ENCODE measurements at places on chromosomes 3 and 15.

DNA sequence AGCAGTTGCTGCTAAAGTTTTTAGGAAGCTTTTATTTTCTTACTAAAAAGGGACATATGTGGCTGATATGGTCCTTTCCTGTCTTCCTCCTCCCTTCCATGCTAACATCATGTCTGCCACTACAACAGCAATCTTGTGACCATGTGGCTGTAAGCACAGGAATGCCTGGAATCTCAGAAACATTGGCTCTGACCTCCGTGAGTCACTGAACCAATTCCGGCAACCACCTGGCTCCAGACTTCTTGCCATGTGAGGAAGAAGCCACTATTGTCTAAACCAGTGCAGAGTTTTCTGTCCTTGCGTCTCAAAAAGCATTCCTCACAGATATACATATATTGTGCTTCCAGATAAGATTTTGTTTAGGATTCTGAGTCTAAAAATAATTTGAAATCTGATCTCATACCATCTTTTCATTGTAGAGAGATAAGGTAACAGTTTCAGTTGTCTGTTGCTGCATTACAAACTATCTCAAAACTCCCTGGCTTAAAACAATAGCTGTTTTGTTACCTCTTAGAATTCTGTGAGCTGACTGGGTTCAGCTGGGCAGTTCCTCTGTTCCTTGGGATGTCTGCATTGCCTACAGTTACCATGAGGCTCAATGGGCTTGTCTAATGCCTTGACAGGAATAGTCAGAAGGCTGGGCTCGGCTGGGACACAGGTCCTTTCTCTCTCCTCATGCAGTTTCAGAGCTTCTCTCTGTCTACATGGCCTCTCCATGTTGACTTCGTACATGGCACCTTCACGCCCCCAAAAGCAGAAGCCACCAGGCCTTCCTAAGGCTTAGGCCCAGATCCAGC, 77.3 kb upstream of the MAGI1 start:
- DNase-seq: no peak

GRCh38 chr3:116242825-116243224, 202.5 kb downstream of the LSAMP start:
- no peak for DNase-seq

DNA sequence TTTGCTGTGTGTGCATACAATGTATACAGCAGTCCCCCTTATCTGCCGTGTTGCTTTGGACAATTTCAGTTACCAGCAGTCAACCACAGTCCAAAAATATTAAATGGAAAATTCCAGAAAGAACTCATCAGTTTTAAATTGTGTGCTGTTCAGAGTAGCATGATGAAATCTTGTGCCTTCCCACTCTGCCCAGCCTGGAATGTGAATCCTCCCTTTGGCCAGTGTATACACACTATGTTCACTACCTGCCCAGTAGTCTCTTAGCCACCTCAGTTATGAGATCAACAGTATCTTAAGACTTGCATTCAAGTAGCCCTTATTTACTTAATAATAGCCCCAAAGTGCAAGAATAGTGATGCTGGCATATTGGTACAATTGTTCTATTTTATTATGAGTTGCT, 133.6 kb upstream of the ABHD17C start:
- DNase-seq: no peak

GRCh38 chr15:86572368-86572841, 492.7 kb downstream of the AGBL1 start:
- no peak for DNase-seq

DNA sequence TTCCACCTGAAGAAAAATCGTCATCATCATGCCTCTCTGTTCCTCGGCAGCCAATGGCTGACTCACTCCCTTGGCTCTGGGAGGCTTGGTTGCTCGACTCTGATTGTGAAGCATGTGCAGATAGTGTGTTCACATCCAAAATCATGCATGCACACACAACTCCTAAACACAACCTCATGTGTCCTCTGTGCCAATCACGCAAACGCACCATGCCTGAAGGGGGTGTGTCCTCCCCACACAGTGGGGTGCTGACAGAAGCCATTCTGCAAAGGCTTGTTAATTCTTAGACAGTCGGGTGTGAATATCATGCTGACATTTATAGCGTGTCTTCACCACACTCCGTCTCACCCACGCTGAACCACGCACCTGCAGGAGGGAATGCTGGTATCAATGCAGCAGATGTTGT, 11.4 kb upstream of the CCDC174 start:
- no peak for DNase-seq

- no peak for DNase-seq
Observed at GRCh38 chr3:144549166-144549565, 577.5 kb downstream of the DIPK2A start.

- no peak for DNase-seq
Observed at GRCh38 chr3:46549408-46549904, 16.6 kb downstream of the LRRC2 start.

DNA sequence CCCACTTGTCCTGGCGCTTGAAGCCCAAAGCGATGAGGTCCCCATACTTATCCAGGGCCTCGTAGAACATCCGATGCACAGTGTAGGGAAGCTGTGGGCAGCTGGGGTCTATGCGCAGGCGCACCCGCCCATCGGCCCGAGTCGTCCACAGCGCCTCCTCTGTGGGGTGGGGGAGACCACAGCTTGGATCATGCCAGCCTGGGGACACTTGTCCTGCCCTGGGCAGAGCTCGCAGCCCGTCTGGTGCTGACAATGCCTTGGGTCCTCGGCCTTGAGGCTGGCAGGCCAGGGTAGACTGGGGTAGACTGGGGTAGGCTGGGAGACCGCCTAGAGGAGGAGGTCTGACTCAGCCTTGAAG, 39.8 kb downstream of the ACSBG1 start:
- DNase-seq: no peak

GRCh38 chr3:157132341-157132740, 27.6 kb downstream of the CCNL1 start:
- no peak for DNase-seq

DNA sequence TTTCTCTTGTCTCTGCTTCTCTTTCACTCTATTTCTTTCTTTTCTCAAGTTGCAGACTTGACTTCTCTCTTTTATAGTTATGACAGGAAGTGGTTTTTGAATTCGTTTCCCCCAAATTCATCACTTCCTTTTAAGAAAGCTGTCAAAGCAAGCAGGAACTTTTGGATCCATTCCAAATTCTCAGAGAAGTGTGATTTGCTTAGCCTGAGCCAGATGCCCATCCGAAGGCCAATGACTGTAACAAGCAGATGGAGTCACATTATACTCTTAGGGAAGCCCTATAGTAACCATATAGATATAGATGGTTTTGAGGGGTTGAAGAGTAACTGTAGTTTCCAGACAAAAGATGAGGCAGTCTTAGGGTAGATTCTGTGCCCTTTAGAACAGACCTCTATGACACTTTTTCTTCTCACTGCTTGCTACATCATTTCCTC, 592.0 kb upstream of the KCNMB2 start:
- DNase-seq: no peak

DNA sequence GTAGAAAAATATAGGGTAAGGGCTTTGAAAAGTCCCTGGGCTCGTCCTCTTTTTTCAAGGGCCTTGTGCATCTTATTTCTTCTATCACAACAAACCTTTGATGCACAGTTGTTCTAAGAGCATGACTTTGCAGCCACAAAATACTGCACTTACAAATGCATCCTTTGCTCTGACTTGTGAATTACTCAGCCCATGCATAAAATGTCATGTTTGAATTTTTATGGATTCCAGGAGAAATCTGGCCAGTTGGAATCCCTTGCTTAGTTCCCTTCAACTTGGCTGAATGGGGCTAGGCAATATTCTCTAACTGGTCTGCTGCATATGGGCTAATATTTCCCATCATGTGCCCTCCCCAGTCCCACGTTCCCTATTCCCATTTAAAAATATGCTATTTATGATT, 523.9 kb upstream of the RGMA start:
- DNase-seq: no peak

- no peak for DNase-seq
Observed at GRCh38 chr3:196175722-196176121, 35.5 kb downstream of the ZDHHC19 start.

DNA sequence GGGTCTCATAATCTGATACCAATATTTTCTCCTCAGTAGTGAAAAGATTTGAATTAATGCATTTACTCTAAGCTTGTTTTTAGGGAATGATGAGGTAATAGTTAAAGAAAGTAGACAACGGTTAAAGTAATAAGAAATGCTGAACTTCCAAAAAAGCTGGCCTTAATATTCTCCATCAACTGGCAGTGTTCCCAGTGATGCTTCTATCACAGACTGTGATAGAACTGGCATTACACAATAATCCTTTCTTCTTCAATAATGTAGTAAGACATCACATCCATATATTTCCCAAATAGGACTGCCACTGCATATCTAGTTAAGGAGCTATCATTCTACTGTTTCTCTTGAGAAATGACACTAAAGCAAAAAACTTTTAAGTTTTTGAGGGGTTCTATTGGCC, 188.7 kb downstream of the IL5RA start:
- DNase-seq: no peak

DNA sequence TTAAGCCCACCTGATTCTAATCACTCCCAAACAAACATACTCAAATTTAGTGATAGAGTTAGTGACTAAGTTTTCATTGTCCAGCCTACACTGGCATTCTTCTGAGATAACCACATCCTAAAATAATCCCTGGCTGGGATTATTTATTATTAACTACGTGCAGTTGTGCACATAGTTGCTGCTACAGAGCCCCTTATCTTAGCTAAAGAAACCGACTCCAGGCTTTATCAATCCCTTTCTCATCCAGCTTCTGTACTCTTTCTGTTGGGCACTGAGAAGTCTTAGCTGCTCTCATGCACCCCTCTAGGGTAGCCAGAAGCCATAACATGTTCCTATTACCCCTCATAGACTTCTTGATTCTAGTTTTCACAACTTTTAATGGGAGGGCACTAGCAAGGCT, 208.7 kb downstream of the MBNL1 start:
- no peak for DNase-seq

GRCh38 chr3:27171113-27171512, 198.1 kb downstream of the NEK10 start:
- DNase-seq: no peak

DNA sequence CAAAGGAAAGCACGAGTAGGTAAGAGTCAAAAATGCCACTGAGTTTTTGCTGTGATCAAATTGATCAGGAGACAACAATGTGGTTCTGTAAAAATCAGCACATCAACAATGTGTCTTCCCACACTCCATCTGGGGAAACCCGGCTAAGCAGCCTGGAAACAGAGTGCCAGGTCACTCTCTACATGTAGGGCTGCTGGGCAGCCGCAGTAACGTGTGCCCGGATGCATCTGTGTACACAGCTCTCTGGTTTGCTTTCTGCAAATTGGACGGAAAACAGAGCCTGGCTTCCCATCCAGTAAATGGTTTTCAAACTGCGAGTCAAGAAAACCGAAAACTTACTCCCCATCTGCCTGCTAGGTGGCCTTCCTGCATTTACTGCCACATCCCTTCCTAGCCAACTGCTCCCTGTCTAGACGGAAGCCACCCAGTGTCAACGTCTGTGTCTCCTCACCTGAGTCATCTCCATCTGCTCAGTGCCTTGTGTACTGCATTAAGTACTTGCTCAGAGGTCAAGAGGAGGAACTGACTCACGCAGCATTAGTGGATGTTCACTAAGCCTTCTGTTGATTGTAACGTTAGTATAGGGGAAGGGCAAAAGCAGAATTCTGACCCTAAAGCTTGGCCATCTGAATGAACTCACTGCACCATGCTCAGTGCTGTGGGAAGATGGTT, 124.1 kb downstream of the TJP1 start:
- no peak for DNase-seq

GRCh38 chr15:64583519-64583918, 123.1 kb downstream of the ZNF609 start:
- DNase-seq: no peak

GRCh38 chr15:29086001-29086400, 183.6 kb downstream of the NSMCE3 start:
- DNase-seq: no peak

DNA sequence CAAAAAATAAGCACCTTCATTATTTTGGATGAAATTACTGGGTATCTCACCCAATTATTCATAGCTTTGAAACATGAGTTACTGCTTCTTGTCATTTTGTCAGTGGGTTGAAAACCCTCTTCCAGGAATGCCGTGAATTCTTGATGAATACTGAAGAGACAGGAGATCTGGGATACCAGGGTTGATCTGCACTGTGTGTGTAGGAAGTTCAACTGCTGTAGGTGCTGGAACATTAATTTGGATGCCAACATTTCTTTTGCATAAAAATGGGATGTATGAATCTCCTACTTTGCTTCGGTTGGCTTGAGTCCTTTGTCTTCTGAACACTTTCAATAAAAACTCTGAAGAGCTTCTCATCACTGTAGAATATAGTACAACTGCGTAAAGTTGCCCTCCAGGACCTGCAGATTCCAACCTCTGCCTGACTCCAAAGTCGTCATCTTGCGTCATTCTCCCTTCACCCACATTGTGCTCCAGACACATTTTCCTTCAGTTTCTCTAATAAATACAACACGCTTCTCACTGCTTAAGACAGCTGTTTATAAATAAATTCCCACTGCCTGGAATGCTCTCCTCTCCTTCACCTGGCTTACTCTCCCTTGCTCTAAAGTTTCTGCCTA, 312.7 kb upstream of the TGFBR2 start:
- no peak for DNase-seq

DNA sequence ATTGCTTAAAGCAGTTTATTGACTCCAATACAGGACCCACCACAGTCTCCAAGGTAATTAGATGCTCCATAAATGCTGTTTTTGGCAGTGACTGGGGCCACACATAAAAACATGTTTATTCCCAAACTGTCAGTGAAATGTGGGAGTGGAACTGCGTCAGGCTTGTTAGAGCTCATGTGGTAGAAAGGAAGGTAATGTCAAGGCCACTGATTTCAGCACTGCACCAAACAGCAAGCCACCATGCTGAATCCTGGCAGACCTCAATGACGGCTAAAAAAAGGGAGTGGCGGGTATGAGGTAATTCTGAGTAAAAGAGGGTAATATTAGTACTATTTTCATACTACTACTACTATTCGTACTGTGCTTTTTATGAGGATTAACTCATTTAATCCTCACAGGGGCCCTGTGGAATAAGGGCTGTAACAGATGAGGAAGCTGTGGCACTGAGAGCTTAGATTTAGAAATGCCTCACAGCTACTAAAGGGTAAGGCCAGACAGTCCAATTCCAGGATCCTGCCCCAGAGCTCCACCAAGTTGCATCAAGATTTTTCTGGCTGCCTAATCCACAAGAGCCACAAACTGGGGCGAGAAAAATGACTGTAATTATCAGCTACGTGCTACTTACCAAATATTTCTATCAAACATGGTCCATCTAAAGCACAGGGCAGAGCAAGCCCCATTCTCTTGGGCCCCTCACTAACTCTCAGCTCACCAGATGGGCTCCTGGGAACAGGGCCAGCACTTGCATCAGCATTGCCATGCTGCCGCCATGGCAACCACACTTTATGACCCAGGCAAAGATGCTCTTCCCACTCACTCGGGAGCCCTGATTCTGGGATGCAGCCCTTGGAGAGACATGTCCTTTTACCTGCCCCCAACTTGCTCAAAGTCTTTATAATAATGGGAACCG, 83.6 kb upstream of the SPATA12 start:
- no peak for DNase-seq

DNA sequence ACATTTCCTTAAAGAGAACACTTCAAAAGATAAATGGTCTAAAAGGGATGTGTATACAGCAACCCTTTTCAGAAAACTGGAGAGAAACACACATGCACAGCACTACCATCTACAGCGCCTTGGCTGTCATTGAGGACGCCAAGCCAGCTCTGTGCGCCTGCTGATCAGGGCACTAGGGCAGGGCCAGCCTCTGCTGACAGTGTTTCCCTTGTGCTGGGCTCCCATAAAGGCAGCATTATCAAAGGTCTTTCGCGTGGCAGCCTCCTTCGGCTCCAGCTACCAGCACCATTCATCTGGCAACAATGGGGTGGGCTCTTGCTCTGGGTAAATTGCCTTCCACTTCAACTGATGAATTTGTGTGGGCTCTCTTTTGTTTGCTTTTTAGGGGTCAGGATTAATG, 53.4 kb downstream of the LDHAL6B start:
- DNase-seq: no peak
